ENCODE measurements at places on chromosomes 5 and 9.

GRCh38 chr9:92064711-92065110 is 50.5 kb downstream of the SPTLC1 start:
- no peak for DNase-seq

- DNase-seq = no peak
Observed at GRCh38 chr5:25285136-25285535, 640.4 kb upstream of the CDH10 start.

GRCh38 chr5:168365581-168366081 is 74.2 kb downstream of the WWC1 start:
- no peak for DNase-seq

DNA sequence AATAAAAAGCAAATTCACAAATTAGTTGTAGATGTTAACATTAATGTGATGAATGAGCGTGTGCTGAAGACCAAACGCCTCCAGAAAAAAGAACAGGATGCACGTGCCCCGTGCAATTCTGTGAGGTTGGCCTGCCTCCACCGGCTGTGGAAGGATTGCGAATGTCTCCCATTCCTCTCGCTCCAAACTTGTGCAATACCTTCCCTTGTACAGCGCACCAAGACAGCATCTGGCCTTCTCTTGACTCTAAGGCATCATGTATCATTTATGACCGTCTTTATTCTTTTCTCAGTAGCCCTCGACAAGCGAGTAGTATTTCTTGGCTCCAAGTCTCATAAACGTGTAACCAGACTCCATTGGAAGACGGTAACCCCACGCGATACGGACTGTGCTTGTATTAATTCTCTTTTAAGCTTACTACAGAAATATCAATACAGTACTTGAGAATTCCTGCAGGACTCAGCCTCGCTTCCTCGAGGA is 1.5 kb upstream of the TESK1 start:
- DNase-seq = no peak

DNA sequence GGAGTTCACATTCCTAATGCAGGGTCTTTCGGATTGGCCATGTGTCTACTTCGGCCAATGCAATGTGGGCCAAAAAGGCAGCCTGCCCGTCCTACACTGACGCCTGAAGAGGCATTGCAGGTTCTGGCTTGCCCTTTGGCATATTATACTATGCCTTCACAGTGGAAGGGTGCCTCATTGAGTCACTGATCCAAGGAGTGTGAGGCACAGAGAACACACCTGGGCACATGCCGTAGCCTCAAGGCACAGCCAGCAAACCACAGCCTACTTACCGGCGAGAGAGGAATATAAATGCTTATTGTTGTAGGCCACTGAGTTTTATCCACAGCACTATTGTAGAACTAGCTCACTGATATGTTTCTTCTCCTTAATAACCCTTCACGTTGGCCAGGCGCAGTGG is 409.6 kb downstream of the GADD45G start:
- no peak for DNase-seq

- DNase-seq = no peak
Observed at GRCh38 chr5:66498791-66499207, 97.4 kb upstream of the MAST4 start.

DNA sequence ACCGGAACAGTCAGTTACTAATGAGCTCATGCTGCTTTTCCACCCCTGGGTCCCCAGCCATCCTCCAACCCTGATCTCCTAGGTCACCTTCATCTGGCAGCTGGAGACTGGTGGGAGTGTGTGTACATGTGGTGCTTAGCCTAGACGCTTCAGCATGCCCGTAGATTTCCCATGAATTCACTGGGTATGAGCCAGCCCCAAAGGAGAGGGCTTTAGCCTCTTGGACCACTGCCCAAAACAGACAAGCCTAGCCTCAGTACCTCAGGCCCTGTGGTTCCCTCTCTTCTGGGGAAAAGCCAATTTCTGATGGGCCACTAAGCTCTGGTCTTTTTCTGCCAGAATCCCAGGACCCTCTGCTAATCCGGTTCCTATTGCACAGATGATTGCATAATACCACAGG is 48.0 kb upstream of the ASTN2 start:
- DNase-seq = no peak

- DNase-seq = no peak
Observed at GRCh38 chr5:42531611-42532010, 108.4 kb downstream of the GHR start.

GRCh38 chr9:95284162-95285080 is 33.1 kb downstream of the FANCC start:
- DNase-seq = no peak

DNA sequence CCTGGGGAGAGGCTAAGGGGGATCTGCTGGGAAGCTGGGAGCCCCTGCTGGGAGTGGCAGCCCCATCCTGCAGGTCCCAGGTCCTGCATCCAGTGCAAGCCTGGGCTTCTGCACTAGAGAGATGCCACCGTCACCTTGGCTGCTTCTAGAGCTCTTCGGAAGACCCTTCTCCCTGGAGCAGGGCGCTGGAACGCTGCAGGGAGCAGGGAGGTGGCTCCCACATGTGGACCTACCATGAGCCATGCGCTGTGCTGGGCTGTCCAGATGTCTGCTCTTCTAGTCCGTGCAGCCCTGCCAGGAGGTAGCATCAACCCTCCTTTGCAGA is 90.9 kb upstream of the PHYKPL start:
- DNase-seq = no peak

DNA sequence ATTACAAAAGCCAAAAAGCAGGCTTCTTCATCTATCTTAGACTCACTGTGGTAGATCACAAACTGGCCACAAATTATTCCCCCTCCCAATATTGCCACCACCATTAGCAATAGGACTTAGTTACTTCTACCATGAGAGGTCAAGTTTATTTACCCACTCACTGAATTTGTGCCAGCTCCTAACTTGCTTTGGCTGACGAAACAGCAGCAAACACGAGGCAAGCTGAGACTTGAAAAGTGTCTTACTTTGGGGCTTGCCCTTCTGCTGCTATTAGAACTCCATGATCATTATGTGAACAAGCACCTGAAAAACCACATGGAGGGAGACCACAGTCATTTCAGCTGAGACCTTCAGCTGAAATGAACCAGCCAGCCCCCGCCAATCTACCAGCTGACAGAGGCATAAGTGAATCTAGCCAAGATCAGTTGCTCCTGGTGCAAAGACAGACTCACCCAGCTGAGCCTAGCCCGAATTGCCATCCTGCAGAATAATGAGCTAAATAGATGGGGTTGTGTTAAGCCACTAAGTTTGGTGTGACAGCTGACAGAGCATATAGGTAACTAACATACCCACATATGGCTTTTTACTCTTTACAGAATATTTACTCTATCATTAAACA is 5.7 kb downstream of the WDR41 start:
- no peak for DNase-seq

DNA sequence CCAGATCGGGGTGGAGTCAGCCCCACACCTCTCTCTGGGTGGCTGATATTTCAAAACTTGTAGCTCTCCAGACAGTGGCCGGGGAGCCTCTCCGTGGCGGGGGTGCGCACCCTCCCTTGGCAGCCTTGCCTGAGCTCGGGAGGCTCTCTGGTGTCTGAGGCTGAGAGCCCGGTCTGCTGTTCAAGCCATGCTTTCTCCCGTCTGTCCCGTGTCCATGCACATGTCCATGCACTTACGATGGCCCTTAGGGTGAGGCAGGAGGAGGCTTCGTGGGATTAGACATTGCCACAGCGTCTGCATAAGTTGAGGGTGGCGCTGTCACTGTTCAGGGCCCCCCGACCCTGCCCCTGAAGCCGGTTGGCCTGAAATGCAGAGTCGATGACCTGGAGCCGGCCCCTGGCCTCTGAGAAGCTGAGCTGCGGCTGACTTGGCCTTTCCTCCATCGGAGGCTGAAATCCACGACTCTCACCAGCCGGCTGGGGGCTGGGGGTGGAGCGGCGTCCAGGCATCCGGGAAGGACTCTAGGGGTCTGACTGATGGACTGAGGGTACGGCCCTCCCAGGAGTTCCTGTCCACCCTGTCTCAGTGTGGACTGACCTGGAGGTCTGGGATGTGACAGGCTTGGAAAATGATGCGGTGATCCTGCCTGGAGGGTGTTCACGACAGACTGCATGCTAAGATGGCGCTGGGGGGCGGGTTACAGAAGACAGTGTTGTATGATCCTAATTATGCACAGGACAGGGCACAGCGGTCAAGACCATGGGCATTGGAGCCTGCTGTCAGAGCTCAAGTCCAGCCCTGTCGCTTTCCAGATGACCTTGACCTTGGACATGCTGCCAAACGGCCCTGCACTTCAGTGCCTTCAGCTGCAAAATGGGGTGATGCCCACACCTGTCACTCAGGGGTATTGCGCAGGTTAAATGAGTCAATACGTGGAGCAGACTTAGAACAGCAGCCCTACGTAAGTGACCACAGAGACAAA is 18.3 kb upstream of the SLC2A6 start:
- DNase-seq = no peak

- DNase-seq = no peak
Observed at GRCh38 chr9:90423661-90424193, 218.9 kb downstream of the DIRAS2 start.

DNA sequence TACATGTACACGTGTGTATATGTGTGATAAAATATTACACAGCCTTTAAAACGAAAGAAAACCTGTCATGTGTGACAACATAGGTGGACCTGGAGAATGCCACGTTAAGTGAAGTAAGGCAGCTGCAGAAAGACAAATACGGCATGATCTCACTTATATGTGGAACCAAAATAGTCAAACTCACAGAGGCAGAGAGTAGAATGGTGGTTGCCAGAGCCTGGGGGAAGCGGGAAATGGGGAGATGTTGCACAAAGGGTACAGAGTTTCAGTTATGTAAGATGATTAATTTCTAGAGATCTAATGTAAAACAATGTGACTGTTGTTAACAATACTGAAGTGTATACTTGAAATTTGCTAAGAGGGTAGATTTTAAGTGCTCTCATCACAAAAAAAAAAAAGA is 34.8 kb downstream of the ADAMTS12 start:
- no peak for DNase-seq

DNA sequence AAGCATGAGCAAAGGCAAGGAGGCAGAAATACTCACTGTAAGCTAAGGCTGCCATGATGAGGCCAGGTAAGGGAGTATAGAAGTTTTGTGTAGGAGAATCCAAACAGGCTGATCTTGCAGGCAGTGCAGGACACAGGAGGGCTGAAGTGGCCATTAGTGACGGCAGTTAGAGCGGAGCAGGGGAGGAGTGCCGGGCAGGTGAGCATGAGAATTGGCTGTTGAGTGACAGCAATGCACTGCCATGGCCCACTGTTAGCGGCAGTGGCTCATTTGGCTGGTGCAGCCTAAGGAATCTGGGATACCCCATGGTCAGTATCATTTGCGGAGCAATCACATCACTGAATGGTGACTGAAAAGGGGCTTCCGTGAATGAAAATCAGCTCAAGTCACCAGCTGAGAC is 22.8 kb downstream of the RGS3 start:
- DNase-seq = no peak

DNA sequence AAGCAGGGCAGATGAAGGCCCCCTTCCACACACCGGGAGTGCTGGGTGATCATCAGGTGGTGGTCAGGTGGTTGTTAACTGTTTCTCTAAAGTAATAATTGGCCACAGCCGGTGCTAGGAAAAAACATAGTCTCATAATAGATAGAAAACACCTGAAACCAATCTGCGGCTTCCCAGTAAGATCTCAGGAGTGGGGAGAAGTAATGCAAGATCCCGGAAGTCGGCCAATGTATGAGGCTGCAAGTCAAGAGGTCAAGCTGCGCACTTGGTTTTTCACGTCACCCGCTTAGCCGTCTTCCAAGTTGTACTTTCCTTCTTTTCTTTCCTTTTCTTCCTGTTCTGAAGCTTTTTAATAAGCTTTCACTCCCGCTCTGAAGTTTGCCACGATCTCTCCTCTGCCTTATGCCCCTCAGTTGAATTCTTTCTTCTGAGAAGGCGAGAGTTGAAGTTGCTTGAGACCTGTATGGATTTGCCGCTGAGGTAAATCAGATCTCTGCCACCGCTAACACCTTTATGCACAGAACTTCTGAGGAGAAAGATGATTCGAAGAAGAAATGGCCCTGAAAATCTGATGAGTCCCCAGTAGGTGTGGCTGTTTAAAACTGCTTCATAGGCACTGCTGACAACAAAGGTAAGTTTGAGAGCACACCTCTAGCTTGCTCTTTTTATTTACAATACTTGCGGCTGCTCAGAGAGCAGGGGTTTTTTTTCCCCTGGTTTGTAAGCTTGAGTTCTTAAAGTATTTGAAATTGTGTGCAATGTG is 406.6 kb downstream of the FAM170A start:
- DNase-seq = no peak

- no peak for DNase-seq
Observed at GRCh38 chr9:73525350-73525749, 373.7 kb downstream of the ANXA1 start.

GRCh38 chr5:30866142-30866541 is 327.3 kb upstream of the CDH6 start:
- no peak for DNase-seq

- no peak for DNase-seq
Observed at GRCh38 chr5:160520609-160521391, 99.1 kb downstream of the PTTG1 start.

DNA sequence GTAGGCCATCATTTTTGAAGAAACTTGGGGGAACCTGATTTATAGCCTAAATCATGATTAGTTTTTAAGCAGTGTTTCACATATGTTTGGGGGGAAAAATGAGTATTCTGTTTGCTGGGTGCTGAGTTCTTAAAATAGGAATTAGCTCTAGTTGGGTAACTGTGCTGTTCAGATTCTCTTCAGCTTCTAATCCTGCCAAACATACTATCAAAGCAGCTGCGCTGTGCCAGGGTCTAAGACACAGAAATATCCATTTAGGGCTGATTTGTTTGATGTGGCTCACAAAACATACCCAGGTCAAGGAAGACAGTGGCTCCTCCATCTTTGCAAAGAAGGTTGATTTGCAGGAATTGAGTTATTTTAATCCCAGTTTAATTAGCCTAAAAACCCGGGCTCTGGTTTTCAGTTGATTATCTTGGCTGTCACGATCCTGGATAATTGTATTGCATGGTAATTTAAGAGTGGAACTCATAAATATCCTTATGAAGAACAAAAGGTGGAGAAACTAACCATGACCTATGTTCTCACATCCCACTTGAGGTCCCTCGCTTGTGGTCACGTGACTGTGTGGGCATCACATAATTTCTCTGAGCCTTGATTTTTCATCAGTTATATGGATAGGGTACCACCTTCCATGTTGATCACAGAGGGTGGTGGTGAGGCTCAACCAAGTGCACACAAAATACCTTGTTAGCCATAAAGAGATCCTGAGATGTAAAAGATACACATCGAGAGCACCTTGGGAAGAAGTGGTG is 18.7 kb downstream of the CYFIP2 start:
- no peak for DNase-seq

DNA sequence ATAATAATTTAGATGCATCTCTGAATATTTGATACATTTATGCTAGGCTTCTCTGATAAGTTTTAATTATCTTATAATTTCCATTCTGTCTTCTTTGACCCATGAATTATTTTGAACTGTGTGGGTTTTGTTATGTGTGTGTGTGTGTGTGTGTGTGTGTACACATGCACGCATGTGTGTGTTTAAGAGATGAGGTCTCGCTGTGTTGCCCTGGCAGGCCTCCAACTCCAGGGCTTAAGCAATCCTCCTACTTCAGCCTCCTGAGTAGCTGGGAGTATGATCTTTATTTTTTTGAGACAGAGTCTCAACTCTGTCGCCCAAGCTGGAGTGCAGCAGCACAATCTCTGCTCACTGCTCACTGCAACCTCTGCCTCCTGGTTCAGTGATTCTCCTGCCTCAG is 75.4 kb downstream of the NDUFAF2 start:
- DNase-seq = no peak

- DNase-seq = no peak
Observed at GRCh38 chr5:96247097-96247701, 185.8 kb downstream of the PCSK1 start.

- DNase-seq = no peak
Observed at GRCh38 chr5:133331941-133332340, 280.1 kb downstream of the HSPA4 start.

GRCh38 chr5:62623271-62623670 is 44.7 kb downstream of the LRRC70 start:
- no peak for DNase-seq
